Hindlimb muscle (tissue), 1 donor: ENCODE measurements at places on chromosomes 16 and 17.

DNA sequence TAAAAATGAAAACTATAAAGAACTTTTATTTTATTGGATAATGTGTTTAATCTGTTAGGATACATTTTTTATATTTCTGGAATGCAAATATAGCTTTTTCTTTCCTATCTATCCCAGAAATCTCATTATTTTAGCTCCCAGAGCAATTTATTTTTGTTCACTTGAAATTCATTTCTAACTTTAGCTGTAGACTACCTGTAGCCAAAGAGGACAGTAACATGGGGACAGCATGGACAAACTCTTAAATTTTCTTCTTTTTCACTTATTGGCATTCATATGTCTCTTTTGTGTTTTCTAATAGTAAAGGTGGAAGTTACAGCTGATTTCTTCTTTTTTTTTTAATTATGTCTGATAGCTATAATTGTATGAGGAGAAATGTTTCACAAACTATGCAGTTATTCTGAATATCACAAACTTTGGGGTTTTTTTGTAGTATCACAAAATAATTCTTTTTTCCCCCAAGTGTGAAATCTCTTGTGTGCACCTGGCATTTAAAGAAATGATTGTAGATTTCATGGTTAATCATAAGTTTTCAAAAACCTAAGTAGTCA is 55.4 kb downstream of the VMP1 start:
- no peak for DNase-seq

DNA sequence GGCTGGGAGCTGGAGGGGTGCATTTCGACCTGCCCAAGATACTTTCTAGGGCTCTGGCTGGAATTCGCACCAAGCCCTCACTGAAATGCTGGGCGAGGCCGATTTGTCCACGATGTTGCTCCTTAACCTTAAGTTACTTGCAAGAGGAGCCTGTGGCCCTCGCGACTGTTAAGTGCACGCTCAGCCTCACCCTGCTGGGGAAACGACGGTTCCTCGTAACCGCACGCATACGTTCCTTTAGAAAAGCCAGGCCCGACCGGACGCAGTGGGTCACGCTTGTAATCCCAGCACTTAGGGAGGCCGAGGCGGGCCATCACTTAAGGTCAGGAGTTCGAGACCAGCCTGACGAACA is 607 bp upstream of the NCOR1 start:
- DNase-seq = no peak

- DNase-seq = no peak
These were observed 20.5 kb downstream of the NSMCE1 start for GRCh38 chr16:27248036-27248435.

- DNase-seq = no peak
These were observed 17.7 kb upstream of the TOM1L1 start for GRCh38 chr17:54882950-54883349.

DNA sequence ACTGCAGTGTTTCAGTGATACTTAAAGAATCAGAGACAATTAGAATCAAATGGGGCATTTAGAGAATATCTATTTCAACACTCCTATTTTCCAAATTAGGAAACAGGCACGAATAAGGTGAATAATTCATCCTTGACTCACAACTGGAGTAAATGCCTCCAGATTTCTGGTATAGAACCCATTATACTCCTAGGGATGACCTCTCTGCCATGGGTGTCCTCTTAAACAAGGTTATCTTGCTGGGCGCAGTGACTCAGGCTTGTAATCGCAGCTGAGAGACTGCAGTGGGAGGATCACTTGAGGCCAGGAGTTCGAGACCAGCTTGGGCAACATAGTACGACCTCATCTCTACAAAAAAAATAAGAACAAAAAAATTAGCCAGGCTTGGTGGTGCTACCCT is 139.8 kb upstream of the ELAC2 start:
- no peak for DNase-seq
